ENCODE measurements at places on chromosomes 12 and 14. TPM values are rescaled to one million over a fixed set of nuclear protein-coding genes. Genes with fewer than 3 reads are reported as not detected.

Gene NINJ2
- total RNA-seq = 0.57 TPM

Gene ACOT4
- total RNA-seq = 0.57 TPM

Gene KLRK1
- total RNA-seq = not detected

Gene PRIMA1
- not detected for total RNA-seq

Gene GLI1
- total RNA-seq = 1.1 TPM

Gene SLC17A8
- total RNA-seq = not detected

Gene MYF5
- total RNA-seq = not detected

Gene PAPOLA
- total RNA-seq = 140 TPM

Gene TEP1
- total RNA-seq = 15.8 TPM

Gene PSMB5
- total RNA-seq = 197 TPM

Gene HNF1A
- not detected for total RNA-seq

Gene JPH4
- total RNA-seq = not detected

Gene ZNF219
- 1.7 TPM for total RNA-seq

Gene SLC2A14
- not detected for total RNA-seq

Gene C12orf50
- total RNA-seq = not detected

Gene MYL2
- total RNA-seq = not detected

Gene DGLUCY
- total RNA-seq = 38.2 TPM

Gene ARPC3
- 247 TPM for total RNA-seq

Gene FOXG1
- total RNA-seq = under 0.01 TPM

Gene C12orf60
- 0.86 TPM for total RNA-seq

All from placental pericyte (primary cell).